Central memory CD4-positive, alpha-beta T cell (primary cell): ENCODE measurements at places on chromosomes 5 and 9.

DNA sequence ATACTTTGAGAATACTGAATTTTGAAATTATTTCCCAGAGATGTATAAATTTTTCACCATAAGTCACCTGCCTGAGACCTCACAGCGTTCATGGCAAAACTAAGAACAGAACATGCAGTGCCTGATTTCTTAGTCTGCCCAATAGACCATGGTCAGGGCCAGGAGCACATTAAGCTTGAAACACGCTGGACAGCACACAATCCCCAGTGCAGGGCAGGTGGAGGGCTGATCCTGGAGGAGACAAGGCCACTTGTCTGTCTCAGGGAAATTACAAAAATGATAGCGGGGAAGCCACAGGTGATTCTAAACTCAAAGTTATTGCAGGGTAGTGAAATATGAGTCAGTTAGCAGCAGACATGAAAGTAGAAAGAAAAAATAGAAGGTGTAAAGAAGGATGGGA, 18.6 kb upstream of the ENC1 start:
- no peak for DNase-seq

- DNase-seq: no peak
These were observed 45.9 kb upstream of the VPS13A start for GRCh38 chr9:77131399-77131798.

DNA sequence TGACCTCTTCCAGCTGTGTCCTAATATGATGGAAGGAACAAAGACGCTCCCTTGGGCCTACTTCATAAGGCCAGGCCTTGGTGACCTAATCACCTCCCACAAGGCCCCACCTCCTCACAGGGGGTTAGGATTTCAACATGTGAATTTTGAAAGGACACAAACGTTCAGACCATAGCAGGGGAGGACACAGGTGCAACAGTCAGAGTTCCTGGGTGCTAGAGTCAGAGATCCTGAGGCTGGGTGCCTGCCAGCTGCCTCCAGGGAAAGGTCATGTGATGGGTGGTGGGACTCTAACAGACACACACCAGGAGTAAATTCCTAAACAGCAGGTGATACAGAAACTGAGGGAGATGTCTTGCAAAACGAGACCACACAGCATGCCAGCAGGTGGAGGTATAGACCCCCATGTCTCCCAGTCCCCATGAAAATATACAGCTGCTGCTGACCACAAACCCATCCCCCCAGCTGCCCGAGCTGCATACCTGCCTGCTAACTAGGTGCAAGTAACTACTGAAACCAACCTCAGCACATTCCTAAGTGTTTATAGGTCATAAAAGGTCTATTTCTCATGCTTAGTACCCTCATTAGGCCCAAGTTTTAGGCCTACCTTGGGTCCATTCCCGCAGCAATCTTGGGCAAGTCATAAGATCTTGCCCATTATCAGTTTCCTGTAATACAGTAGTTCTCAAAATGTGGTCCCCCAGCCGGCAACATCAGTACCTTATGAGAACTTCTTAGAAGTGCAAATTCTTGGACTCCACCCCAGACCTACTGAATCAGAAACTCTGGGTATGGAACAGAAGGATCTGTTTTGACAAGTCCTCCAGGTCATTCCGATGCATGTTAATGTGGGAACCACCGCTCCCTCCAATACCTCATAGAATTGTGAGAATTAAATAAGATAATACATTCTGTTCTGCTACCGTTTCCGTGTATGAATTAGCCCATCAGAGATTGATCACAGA, 245.3 kb downstream of the ENC1 start:
- DNase-seq: no peak

DNA sequence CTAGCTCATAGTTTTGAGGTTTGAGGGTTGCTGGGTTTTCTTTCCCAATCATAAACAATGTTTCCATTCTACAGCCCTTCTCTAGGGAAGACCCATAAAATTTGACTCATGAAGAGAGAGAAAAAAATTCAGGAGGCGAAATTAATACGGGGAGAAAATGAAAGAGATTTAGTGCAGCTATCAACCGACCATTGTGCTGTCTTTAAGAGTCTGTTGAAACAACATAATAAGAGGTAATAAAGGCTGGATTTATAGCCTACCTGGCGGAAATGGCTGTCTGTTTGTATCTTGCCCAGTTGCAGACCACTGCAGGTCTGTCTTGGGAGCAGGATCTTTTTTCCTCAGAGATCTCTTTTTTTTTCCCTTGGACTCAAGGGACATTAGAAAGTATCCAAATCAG, 66.9 kb downstream of the TLR4 start:
- DNase-seq: no peak

DNA sequence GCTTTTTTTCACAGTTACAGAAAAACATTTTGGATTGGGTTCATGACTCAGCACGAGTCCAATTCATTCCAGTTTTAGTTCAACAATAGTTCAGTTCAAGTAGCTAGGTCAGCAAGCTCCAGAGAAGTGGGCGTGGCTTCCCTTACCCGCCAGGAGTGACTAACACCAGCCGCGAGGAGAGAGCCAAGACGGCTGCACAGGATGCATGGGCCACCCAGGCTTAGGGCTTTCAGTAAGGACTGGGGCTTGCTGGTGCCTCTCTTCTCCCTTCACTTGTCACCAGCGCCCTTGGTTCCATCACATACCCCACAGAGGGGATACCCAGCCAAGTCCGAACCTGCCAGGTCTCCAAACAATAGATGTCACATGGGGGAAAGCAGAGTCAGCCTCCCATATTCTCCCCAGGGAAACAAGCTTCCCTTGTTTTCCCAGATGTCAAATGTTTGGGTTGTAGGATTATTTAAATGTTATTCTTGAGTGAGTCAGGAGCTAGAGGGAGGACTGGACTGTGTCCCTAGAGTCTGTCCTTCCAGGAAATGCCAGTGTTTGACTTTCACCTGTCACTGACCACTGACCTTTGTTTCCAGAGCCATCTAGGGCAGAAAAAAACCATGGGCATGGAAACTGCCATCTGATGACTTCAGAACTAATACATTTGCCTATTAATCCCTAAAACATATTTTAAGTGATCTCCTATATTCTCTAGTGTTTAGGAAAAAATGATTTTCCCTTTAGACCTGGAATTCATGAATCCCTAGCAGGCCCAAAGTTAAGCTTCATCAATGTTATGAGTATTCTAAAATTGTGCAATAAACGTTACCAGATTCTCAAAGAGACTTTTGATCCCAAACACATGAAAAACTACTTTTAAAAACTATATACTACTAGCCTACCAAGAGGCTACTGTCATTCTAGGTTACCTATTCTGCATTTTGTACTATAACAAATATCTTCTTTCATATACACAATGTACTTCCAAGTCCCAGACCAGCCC, 51.9 kb downstream of the NIPAL4 start:
- DNase-seq: no peak

DNA sequence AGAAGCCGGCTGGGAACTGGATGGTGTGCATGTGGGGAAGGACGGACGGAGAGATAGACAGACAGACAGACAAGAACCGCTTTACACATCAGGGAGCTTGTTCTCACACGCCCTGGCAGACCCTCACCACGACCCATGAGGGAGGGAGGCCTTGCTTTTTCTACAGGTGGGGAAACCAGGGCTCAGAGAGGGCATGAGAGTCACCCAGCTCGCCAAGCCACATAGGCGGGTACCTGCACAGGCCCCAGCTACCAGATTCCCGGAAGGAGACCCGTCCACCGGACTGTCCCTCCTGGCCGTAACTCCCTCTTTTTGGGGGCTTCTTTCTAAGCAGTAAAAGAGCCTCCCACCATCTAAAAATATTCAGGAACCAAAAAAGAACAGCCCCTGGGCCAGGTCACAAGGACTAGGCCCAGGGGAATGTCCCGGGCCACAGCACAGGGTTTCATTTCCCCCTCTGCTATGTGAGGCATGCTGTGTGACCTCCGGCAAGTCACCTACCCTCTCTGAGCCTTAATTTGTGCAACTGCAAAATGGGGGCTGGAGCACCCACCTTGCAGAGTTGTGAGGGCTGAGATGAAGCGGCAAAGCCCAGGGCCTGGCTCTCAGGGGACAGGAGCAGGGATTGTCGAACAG, 84.4 kb upstream of the SARDH start:
- DNase-seq: no peak

- DNase-seq: no peak
These were observed 11.3 kb upstream of the SCGB3A1 start for GRCh38 chr5:180602481-180603075.

DNA sequence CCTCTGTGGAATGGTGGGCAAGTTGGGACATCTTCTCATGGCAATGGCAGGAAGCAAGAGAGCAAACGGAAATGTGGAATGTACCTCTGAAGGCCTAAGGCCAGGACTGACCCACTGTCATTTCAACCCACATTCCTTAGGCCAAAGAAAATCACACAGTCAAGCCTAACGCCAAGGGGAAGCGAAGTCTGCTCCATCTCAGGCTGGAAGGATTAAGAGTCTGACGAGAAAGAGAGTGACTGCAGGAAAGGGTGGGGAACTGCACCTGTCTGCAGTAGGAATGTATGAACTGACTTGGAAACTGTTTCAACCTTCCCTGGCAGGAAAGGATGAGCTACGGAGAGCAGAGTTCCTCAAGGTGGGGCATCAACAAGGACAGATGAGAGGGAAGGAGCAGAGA, 90.2 kb upstream of the TAS2R1 start:
- DNase-seq: no peak

GRCh38 chr9:128091571-128091970, 23.5 kb downstream of the SLC25A25 start:
- DNase-seq: no peak

GRCh38 chr5:159668556-159668955, 247.7 kb upstream of the ADRA1B start:
- DNase-seq: no peak

- no peak for DNase-seq
These were observed 48.0 kb upstream of the DMRT3 start for GRCh38 chr9:928363-929042.

DNA sequence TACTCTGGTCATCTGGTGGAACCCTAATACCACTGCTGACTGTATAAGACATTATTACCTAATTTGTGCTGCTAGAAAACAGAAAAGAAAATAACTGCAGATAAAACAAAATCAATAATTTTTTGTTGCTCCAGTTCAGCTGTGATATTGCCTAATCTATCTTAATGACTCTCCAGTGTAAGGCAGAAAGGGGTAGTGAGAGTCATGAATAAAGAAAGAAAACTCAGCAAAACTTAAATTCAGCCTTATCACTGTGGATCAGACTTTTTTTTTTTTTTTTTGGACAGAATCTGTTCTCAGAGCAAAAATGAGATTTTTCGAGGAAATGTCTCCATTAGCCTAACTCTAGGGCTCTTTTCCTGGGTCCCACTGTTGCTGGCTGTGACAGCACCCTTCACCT, 1.1 kb upstream of the DOCK2 start:
- no peak for DNase-seq

DNA sequence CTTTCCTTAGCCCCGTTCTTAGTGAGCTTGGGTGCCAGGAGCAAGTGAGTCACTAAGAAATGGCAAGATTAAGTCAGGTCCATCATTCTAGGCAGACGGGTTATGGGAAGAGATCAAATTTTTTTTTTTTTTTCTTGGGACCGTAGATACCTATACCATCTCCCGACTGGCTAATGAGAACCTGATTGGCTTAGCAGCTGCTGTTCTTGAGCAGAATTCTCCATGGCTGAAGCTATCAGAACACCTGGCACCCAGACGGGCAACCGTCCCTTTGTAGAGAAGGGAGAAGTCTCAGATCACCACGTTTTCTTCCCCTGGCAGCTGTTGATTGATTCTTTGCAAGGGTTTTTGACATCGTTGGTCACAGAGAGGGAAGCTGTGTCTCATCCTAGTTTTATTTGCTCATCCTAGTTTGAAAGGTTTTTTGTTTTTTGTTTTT, 78.6 kb downstream of the AOPEP start:
- DNase-seq: no peak

DNA sequence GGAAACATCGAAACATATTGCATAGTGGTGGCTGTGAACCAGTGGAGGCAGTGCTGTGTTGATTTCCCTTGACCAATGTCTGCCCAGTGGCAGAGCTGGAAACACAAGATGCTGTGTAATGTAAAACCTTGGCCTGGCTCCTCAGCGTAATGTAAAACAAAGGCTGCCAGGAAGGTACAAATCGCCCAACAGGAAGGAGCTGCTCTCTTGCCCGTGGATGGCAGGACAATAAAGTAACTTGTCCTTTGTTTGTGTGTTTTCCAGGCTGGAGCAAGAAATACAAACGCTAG, 143.4 kb downstream of the PALM2AKAP2 start:
- no peak for DNase-seq

- no peak for DNase-seq
These were observed 150.4 kb upstream of the IER5L start for GRCh38 chr9:129328355-129329042.

DNA sequence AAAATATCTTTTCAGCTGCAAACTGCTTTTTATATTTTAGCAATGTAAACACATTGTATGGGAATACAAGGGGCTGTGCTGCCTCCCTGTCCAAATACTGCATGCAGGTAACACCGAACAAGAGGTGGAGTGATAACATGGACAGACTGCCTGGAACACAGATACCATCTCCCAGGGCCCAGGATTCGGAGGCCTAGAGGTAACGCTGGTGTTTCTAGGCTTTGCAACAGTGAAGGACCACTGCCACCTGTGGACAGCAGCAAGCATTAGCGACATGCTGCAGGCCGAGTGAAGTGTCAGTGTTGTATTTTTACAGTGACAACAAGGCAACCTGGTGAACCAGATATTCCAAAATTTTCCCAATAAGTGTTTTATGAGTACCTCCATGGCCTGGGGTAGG, 379.1 kb downstream of the DMRT2 start:
- no peak for DNase-seq

GRCh38 chr5:96569770-96570169, 92.4 kb upstream of the CAST start:
- DNase-seq: no peak

GRCh38 chr5:133907075-133907474, 61.4 kb downstream of the C5orf15 start:
- no peak for DNase-seq
